ENCODE measurements at places on chromosomes 7 and 10.

DNA sequence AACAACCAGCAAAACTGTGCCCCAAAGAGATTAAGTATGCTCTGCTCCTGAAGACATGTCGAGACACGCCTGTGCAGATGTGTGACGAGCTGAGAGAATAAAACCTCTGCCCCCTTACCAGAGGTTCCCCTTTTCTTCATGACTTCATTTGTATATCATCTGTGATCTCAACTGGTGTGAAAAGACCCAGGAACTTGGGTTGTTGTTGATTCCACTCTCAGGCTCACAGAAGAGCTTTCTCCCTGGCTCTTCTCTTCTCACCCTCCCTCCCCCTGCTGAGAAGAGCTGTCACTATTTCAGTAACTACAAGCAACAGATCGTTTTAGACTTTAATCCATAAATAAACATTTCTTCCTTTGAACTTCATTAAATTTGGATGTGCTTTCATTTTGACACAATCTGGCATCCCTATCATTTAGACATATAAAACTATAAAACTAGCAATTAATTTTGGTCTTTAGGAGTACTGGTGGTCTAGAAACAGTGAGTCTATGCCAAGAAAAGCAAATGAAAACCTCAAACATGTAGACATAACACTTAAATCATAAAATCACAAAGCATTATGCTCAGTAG, 179.3 kb upstream of the FZD8 start:
- DNase-seq = no peak

DNA sequence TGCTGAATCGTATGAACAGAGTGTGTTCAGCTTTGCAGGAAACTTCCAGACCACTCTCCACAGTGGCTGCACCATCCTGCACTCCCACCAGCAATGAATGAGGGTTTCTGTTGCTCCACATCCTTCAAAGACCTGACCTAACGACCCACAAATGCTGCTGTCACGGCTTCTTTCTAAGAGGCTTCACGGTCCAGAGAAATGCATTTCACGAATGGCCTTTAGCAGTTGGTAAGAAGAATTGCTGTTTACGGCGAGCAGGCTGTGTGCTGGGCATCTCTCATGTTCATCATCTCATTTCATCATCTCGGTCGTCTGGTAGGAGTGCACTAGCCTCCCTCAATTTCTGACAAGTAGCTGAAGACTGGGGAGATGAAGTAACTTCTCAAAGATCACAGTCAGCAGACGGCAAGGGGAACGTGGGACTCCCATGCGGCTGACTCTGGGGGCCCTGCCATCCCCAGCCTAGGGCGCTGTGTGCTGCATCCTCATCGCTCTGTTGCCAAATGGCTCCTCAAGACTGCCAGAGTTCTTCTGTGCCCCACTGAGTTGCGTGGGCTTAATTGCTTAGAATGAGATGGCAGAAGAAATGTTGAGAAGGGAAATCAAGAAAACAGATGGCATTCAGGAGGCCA, 72.9 kb downstream of the ADARB2 start:
- DNase-seq = no peak

- no peak for DNase-seq
Measured at GRCh38 chr7:2205036-2205780, 27.5 kb downstream of the MAD1L1 start.

- no peak for DNase-seq
Measured at GRCh38 chr10:27157150-27157549, 2.0 kb downstream of the MASTL start.

DNA sequence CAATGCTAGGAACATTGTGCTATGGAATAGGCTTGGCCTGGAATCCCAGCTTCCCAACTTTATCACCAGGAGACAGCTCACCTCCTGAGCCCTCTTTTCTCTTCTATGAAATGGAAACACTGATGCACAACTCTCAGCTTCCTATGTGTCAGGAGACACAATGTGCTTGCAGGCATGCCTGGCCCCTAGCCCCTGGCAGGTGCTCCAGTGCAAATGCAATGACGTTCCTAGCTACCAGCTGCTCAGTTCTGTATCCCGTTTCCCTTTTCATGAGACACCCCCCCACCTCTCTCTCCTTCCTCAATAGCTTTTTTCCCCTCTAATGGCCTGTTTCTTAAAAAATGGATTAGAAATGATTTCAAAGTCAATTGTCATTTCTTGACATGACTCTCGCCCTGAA, 30.7 kb downstream of the HABP2 start:
- DNase-seq = no peak

DNA sequence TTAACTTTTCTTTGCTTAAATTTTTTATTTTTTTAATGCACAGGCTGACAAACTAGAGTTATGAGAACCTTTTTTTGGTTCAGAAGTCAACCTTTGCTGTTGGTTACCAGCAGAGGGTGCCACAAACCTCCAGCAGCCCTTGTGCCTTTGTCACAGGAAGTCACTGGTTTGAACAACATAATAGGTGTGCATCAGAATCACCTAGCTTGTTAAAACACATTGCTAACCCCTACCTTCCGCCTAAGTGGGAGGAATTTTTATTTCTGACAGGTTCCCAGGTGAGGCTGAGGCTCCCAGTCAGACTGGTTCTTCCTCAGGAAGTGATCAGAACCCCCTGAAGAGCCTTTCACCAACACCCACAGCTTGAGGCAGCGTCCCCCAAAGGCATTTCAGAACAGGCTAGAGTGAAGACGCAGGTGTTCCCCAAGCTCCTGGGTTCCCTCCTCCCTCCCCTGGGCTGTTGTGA, 22.6 kb upstream of the VDAC2 start:
- peak; percentile 15 for DNase-seq

- no peak for DNase-seq
Measured at GRCh38 chr7:90834771-90835170, 238.7 kb downstream of the CDK14 start.

GRCh38 chr7:30815388-30815854, 44.2 kb downstream of the MINDY4 start:
- DNase-seq = no peak

DNA sequence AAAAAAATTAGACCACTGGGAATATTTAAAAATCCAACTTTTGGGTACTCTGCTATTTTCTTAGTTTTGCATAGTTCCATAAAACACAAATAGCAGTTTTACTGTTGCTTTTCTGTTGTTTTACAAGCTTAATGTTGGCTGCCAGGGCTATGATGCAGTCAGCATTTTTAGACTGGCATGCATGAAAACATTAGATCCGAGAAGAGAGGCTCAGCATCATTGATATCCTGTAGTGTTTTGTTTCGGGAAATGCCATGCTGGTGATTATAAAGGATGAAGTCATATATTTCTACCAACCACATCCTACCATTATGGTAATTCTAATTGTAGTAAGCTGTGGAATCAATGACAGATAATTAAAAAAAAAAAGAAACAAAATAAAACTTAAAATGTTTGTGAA, 104.6 kb downstream of the MBL2 start:
- no peak for DNase-seq

DNA sequence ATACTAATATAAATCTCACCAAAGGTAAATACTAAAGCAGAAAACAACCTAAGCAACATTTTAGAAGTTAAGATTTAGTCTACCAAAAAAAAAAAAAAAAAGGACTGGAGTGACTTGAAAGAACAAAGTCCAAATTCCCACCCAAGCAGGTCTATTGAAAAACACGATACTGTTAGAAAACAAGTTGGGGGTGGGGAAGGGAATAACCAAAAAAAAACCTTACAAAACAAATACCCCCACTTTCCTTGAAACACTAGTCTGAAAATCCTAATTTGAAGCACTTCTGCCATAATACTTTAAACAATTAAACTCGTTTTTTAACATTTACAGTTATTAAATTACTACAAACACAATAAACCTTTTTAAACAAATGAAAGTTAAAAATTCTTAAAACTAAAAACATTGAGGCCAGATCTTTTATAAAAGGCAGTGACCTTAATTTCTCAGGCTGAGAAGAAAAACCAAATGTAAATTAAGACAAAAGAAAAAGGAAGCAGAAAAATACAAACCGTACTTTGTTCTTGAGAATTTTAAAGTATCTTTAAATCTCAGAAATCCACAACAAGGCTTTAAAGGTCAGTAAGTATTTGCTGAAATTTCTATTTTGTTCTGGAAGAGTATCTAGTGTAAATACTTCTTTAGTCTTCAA, 135.1 kb downstream of the NRBF2 start:
- DNase-seq = no peak

DNA sequence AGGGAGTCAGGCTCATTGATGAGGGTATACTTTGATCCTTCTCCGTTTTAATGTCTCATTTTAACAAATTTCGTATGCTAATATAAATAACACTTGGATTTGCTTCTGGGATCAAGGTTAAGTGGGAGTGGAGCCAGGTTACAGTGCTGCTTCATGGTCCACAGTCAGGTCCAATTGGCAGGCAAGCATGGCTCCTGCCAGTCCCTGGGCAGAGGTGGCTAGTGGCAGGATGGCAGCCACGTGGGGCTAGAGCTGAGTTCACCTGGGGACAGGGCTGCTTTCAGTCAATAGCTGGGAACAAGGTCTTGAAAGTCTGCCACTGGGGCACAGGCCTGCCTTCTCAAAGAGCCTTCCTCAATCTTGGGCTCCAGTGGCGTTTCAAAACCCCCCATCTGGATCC, 16.0 kb upstream of the VWA2 start:
- DNase-seq = no peak

DNA sequence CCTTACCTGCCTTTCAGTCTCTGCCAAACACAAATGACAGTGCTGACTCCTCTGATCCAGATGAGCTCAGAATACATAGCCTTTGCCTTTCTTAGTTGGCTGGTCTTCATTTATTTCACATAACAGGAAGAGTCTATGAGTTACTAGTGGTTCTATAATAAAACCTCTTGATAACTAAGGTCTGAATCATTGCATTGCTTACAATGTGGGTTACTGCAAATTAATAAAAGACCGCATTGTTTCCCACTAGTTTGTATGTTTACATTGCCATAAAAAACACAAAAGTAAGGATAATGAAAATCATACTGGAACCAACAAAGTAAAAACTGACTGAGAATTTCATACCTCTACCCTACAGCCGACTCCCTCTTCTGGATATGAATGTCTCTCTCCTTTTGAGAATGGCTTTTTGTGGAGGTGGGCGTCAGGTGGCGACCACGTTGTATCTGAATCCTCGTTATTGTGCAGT, 62.0 kb upstream of the AKR1E2 start:
- no peak for DNase-seq

- no peak for DNase-seq
Measured at GRCh38 chr10:13704964-13705363, 118.2 kb downstream of the PRPF18 start.

Data from stimulated activated CD4-positive, alpha-beta T cell treated with anti-CD3 and anti-CD28 coated beads, Interleukin-1b, Interleukin-23, amount 100 ng/mL, for 1 hour (primary cell).